SJSA1 (cell line): ENCODE measurements at places on chromosomes 4 and X. TPM values are rescaled to one million over a fixed set of nuclear protein-coding genes. Genes with fewer than 3 reads are reported as not detected.

Gene PRR32
- not detected in 2 replicates for total RNA-seq

Gene VCX3A
- not detected in 2 replicates for total RNA-seq

Gene HDX
- total RNA-seq, result 4.0 and 4.6 TPM in 2 replicates

Gene SHROOM4
- total RNA-seq, result 2.9 and 6.6 TPM in 2 replicates

Gene SPATA18
- 0.11 TPM in 1 of 2 replicates, not detected in the other for total RNA-seq

Gene ARHGEF6
- total RNA-seq, result 10.8 and 19.2 TPM in 2 replicates

Gene VCX3B
- not detected in 2 replicates for total RNA-seq

Gene MGST2
- total RNA-seq, result 34.1 and 37.9 TPM in 2 replicates

Gene NKAP
- total RNA-seq, result 4.2 and 7.3 TPM in 2 replicates

Gene HAND2
- total RNA-seq, result not detected in 2 replicates

Gene IL2
- total RNA-seq, result not detected in 2 replicates

Gene HPGDS
- not detected in 2 replicates for total RNA-seq

Gene UGT2B15
- total RNA-seq, result not detected in 2 replicates

Gene UCHL1
- total RNA-seq, result 32.8 and 37.7 TPM in 2 replicates

Gene XG
- not detected in 2 replicates for total RNA-seq

Gene NONO
- total RNA-seq, result 366 and 510 TPM in 2 replicates
